CD8-positive, alpha-beta memory T cell (primary cell): ENCODE measurements at places on chromosomes 4 and X. TPM values are rescaled to one million over a fixed set of nuclear protein-coding genes. Genes with fewer than 3 reads are reported as not detected.

The DMP1 gene
- total RNA-seq: not detected

The CSN3 gene
- not detected for total RNA-seq

- H3K36me3 ChIP-seq: no peaks in the 10 kb centered on the region
- H3K27ac ChIP-seq: no peak overlapping the region
- no peaks in the 10 kb centered on the region for H3K27me3 ChIP-seq
- H3K4me1 ChIP-seq: no peaks in the 10 kb centered on the region
Measured at GRCh38 chrX:39716802-39717540, 380.8 kb downstream of the BCOR start.

The IL21 gene
- total RNA-seq: 3.5 TPM

GRCh38 chr4:109378076-109378475, 55.5 kb upstream of the SEC24B start:
- H3K4me3 ChIP-seq: no peak overlapping the region
- no peak overlapping the region for H3K27ac ChIP-seq
- no peaks in the 10 kb centered on the region for H3K27me3 ChIP-seq
- no peaks in the 10 kb centered on the region for H3K4me1 ChIP-seq

DNA sequence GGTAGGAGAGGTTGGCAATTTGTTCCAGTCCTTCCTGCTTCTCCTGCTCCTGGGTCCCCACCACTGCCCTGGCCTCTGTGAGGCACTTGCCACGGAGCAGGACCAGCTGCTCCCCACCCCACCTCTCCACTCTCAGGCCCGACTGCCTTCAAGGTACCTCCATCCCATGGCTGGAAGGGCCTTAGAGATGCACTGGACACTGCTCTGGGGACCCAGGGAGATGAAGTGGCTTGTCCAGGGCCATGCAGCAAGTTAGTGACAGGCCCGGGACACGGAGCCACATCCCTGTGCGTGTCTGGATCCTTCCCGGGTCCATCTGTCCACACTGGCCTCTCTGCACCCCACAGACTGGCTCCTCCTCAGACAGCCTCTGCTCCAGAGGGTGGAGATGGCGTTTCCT, 105.3 kb downstream of the CPZ start:
- no peak for DNase-seq
- H3K4me1 ChIP-seq: no peaks in the 10 kb centered on the region
- no peak overlapping the region for H3K4me3 ChIP-seq
- no peaks in the 10 kb centered on the region for H3K36me3 ChIP-seq

The RNF128 gene
- not detected for total RNA-seq

The PLA2G12A gene
- total RNA-seq: 16.8 TPM

DNA sequence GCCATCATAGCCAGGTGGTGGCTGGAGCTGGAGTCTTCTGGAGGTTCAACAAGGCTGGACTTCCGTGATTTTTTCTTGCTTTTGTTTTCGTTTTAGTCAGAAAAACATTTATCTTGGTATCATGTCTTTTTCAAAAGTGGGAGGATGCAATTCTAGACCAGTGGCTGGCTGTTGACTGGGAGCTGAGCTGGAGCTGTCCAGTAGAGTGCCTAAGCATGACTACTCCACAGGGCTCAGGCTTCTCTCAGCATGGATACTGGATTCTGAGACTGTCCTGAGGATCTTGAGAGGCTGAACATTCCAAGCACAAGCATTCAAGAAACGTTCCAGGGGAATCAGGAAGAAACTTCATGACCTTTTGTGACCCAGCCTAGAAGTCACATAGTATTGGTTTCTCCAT, 598.1 kb downstream of the MID1IP1 start:
- DNase-seq: no peak
- H3K4me1 ChIP-seq: no peaks in the 10 kb centered on the region
- no peak overlapping the region for H3K4me3 ChIP-seq
- H3K27me3 ChIP-seq: no peaks in the 10 kb centered on the region
- no peaks in the 10 kb centered on the region for H3K36me3 ChIP-seq

The FAM9B gene
- total RNA-seq: not detected

DNA sequence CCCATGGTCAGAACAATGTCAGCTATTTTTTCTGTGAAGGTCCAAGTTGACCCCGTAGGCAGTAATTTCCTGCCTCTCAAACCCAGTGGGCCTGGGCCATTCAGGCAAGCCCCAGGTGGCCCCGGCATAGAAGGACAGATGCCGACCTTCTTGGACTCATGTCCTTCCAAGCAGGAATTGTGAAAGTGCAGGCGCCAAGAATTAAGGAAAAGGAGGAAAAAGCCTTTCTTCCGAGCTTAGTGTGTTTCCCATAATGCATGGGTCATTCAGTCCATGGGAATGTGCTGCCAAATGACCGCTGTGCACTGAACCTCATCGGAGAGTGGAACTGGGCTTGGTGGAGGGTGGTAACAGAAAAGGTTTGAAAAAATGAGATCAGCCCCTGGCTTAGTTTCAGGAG, 196.5 kb upstream of the HS3ST1 start:
- H3K36me3 ChIP-seq: no peaks in the 10 kb centered on the region
- H3K27ac ChIP-seq: no peak overlapping the region
- no peaks in the 10 kb centered on the region for H3K27me3 ChIP-seq
- DNase-seq: no peak
- no peak overlapping the region for H3K4me3 ChIP-seq
- no peaks in the 10 kb centered on the region for H3K4me1 ChIP-seq

- DNase-seq: no peak
- peaks cover 5% of the 10 kb centered on the region for H3K4me1 ChIP-seq
- H3K36me3 ChIP-seq: no peaks in the 10 kb centered on the region
Measured at GRCh38 chr4:140059159-140059558, 94.8 kb downstream of the MAML3 start.

- no peaks in the 10 kb centered on the region for H3K36me3 ChIP-seq
- H3K4me1 ChIP-seq: peaks cover 6% of the 10 kb centered on the region
Measured at GRCh38 chr4:7107166-7107905, 39.5 kb upstream of the GRPEL1 start.

The PARM1 gene
- total RNA-seq: not detected

The RNF212 gene
- 1.2 TPM for total RNA-seq

- H3K4me3 ChIP-seq: no peak overlapping the region
- H3K36me3 ChIP-seq: no peaks in the 10 kb centered on the region
- H3K4me1 ChIP-seq: peaks cover 12% of the 10 kb centered on the region
- no peak for DNase-seq
Measured at GRCh38 chr4:7750523-7750922, 189.1 kb downstream of the AFAP1 start.

The CXCL8 gene
- total RNA-seq: 0.42 TPM

DNA sequence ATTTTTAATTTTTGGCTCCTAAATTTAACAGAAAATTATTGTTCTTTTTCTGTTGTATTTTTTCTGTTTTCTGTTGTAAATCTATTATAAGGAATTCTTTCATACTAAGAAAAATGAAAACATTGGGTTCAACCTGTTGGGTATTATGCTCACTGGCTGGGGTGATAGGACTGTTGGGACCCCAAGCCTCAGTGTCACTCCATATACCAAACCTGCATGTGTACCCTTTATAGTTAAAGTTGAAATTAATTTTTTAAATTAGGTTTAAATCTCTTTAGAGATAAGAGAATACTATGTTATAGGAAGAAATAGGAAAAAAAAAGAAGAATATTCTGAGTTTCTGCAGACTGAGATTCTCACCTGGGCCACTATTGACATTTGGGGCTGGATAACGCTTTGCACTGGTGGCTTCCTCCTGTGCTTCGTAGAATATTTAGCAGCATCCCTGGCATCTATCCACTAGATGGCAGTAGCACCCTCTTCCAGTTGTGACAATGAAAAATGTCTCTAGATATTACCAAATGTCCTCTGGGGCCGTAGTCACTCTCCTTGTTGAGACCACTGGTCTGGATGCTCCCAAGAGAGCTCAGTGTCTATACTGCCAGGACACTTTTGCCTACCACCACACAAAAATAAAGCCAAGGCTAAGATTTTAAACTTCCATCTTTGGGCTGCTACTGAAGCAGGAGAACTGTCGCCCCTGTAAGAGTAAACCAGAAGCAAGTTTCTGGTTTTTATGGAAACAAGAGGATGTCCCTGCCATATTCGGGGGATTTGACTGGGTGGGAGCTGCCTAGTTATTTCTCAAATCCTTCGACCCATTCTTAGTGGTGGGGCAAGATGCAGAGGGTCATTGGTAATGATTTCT, 22.4 kb upstream of the CLTRN start:
- no peak overlapping the region for H3K4me3 ChIP-seq
- no peaks in the 10 kb centered on the region for H3K4me1 ChIP-seq

The CTAG1B gene
- not detected for total RNA-seq

- peaks cover 14% of the 10 kb centered on the region for H3K27me3 ChIP-seq
- no peaks in the 10 kb centered on the region for H3K36me3 ChIP-seq
- H3K4me3 ChIP-seq: no peak overlapping the region
- no peak overlapping the region for H3K27ac ChIP-seq
- DNase-seq: no peak
- H3K4me1 ChIP-seq: peaks cover 4% of the 10 kb centered on the region
Measured at GRCh38 chr4:186144946-186145569, 40.6 kb downstream of the FAM149A start.

The SOWAHB gene
- not detected for total RNA-seq

- no peak overlapping the region for H3K4me3 ChIP-seq
- no peak for DNase-seq
- no peak overlapping the region for H3K27ac ChIP-seq
- H3K27me3 ChIP-seq: no peaks in the 10 kb centered on the region
- H3K36me3 ChIP-seq: no peaks in the 10 kb centered on the region
Measured at GRCh38 chrX:83077606-83078005, 430.5 kb upstream of the POU3F4 start.

DNA sequence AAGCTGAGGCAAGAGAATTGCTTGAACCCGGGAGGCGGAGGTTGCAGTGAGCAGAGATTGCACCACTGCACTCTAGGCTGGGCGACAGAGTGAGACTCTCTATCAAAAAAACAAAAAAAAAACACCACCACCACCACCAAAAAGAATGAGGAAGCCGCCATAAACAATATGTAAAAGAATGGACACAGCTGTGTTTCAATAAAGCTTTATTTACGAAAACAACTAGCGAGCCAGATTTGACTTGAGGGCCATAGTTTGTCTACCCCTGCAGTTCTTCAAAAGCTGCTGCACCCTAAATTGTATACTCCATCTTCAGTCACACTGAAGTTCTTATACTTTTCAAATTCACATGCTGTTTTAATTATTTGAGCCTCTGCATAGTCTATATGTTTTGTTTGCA, 306.5 kb upstream of the KLF3 start:
- H3K27ac ChIP-seq: no peak overlapping the region
- no peak overlapping the region for H3K4me3 ChIP-seq
- no peak for DNase-seq
- no peaks in the 10 kb centered on the region for H3K4me1 ChIP-seq

GRCh38 chrX:118129681-118130080, 13.1 kb upstream of the KLHL13 start:
- no peak overlapping the region for H3K4me3 ChIP-seq
- H3K4me1 ChIP-seq: no peaks in the 10 kb centered on the region
- no peak overlapping the region for H3K27ac ChIP-seq
- no peak for DNase-seq
- no peaks in the 10 kb centered on the region for H3K36me3 ChIP-seq

The MID2 gene
- 10.6 TPM for total RNA-seq

The ZMAT1 gene
- total RNA-seq: 4.4 TPM

DNA sequence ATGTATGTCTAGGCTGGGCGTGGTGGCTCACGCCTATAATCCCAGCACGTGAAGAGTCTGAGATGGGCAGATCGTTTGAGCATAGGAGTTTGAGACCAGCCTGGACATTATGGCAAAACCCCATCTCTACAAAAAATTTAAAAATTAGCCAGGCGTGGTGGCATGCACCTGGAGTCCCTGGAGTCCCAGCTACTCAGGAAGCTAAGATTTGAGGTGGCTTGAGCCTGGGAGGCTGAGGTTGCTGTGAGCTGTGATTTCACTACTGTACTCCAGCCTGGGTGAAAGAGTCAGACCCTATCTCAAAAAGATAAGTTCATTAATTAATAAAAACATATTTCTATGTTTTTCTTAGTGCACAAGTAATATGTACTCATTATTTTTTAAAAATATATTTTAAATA, 238.1 kb downstream of the ARHGAP24 start:
- no peak overlapping the region for H3K4me3 ChIP-seq
- H3K27ac ChIP-seq: no peak overlapping the region
- H3K36me3 ChIP-seq: no peaks in the 10 kb centered on the region
- no peaks in the 10 kb centered on the region for H3K4me1 ChIP-seq

The CFP gene
- total RNA-seq: 1.8 TPM

The GAGE12F gene
- not detected for total RNA-seq

The USP17L26 gene
- total RNA-seq: not detected

GRCh38 chr4:141657550-141658250, 21.3 kb downstream of the IL15 start:
- H3K27ac ChIP-seq: no peak overlapping the region
- no peak overlapping the region for H3K4me3 ChIP-seq
- no peaks in the 10 kb centered on the region for H3K36me3 ChIP-seq
- DNase-seq: no peak
- H3K27me3 ChIP-seq: no peaks in the 10 kb centered on the region
- H3K4me1 ChIP-seq: no peaks in the 10 kb centered on the region

DNA sequence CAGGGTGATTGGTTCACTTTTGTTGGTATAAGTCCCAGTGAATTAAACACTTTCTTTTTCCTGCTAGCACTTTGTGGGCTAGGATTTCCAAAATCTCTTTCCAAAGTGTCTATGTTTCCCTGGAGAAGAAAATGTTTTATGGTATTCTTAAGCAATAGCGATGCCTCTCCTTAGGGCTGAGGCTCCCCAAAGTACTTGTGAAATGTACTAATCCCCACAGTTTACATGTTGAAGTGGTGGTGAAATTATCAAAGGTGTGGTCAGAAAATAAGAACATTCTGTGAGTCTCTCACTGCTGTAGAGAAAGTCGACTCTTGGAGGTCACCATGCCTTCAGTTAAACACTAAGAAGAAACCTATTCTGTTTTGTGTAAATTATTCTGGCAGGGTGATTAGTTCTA, 51.5 kb upstream of the AMELX start:
- H3K27me3 ChIP-seq: no peaks in the 10 kb centered on the region
- no peaks in the 10 kb centered on the region for H3K36me3 ChIP-seq
- no peak for DNase-seq
- H3K27ac ChIP-seq: no peak overlapping the region

DNA sequence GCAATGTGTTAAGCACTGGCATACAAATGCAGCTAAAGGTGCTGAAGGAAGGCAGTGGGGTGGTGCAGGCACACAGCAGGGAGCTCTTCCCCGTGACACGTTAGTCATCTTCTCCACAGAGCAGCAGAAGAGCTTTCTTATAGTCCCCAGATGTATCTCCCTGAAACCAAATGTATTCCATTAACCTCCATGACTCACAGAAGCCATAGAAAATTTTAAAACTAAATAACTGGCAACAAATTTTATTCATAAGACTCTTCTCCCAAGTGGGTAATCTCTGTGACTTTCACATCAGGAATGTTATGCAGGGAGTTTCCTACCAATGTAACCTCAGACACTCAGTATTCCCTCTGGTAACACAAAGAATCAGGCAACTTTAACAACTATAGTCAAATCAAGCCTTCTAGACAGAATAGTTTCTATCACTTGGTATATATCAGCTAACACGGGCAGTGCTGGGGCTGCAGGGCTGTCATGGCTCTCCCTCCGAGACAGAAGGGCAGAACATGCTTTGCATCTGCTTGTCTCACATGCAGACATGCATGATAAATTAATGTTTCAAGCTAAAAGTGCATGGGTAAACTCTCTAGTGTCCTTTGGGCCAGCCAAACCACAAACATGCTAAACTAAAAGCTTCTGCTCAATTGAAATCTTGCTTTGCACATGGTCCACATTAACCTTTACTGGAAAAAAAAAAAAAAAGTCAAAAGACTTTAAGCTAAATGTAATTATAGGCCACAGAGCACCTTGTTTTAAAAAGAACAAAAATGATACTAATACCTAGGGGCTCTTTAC, 28.2 kb downstream of the ANXA5 start:
- no peaks in the 10 kb centered on the region for H3K4me1 ChIP-seq
- DNase-seq: no peak
- no peaks in the 10 kb centered on the region for H3K27me3 ChIP-seq

The MAP7D3 gene
- 19.0 TPM for total RNA-seq

GRCh38 chr4:144223661-144224060, 83.1 kb upstream of the GYPA start:
- H3K4me3 ChIP-seq: no peak overlapping the region
- no peak for DNase-seq
- H3K4me1 ChIP-seq: no peaks in the 10 kb centered on the region
- no peaks in the 10 kb centered on the region for H3K27me3 ChIP-seq
- H3K27ac ChIP-seq: no peak overlapping the region
